ENCODE measurements at places on chromosomes 6 and 20.

DNA sequence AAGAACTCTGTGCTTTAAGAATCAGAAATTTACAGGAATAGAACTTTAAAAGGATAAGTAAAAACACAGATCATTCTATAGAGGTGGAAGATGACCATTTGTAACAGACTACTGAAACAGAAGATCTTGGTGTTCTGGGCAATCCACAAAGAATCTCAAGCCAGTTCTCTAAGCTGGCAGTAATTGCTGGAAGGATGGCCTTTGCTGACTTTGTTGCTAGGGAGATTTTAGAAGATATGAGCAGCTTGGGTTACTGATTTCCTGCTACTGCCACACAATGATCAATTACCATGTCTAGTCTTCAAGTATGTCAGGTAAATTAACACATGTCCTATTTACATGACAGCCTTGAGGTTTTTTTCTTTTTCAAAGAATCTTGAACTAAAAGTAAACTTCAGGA is 31.1 kb downstream of the SNAP91 start:
- no peak overlapping the region for H3K27ac ChIP-seq
- no peak for DNase-seq
- no peaks in the 10 kb centered on the region for H3K4me1 ChIP-seq
- no peaks in the 10 kb centered on the region for H3K36me3 ChIP-seq
- no peak overlapping the region for H3K4me3 ChIP-seq
- H3K27me3 ChIP-seq = no peaks in the 10 kb centered on the region

- peaks cover 2% of the 10 kb centered on the region for H3K36me3 ChIP-seq
- H3K27me3 ChIP-seq = no peaks in the 10 kb centered on the region
Measured at GRCh38 chr6:32889533-32889932, 35.5 kb downstream of the PSMB9 start.

- no peak for DNase-seq
- H3K27me3 ChIP-seq = no peaks in the 10 kb centered on the region
- H3K36me3 ChIP-seq = no peaks in the 10 kb centered on the region
- peaks cover 4% of the 10 kb centered on the region for H3K4me1 ChIP-seq
- no peak overlapping the region for H3K27ac ChIP-seq
- no peak overlapping the region for H3K4me3 ChIP-seq
Measured at GRCh38 chr6:45697605-45698004, 318.1 kb downstream of the CLIC5 start.

- H3K36me3 ChIP-seq = no peaks in the 10 kb centered on the region
- no peak overlapping the region for H3K4me3 ChIP-seq
- H3K4me1 ChIP-seq = peaks cover 5% of the 10 kb centered on the region
- H3K27ac ChIP-seq = no peak overlapping the region
Measured at GRCh38 chr6:16311763-16312162, 73.4 kb downstream of the GMPR start.

GRCh38 chr6:137849181-137849980 is 17.7 kb upstream of the TNFAIP3 start:
- no peak overlapping the region for H3K27ac ChIP-seq
- peaks cover 18% of the 10 kb centered on the region for H3K4me1 ChIP-seq
- H3K4me3 ChIP-seq = no peak overlapping the region

Measured in B cell (primary cell).